ENCODE measurements at places on chromosomes 16 and 17.

DNA sequence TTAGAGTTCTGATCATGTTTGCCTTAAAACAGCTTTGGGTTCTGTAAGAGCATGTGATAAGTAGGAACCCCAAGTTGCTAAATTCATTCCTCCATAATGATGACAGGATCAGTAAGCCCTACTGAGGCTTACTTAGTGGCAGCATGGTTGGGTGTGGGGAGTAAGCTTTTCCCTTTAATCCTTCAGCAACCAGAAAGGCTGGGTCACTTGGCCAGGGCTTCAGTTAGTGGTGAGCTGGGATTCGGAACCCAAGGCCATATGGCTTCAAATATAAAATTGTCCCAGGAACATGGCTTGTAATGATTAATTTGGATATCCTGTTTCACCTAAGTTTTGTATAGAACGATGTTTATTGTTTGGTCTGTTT is 850 bp downstream of the GINS3 start:
- no peak for DNase-seq

DNA sequence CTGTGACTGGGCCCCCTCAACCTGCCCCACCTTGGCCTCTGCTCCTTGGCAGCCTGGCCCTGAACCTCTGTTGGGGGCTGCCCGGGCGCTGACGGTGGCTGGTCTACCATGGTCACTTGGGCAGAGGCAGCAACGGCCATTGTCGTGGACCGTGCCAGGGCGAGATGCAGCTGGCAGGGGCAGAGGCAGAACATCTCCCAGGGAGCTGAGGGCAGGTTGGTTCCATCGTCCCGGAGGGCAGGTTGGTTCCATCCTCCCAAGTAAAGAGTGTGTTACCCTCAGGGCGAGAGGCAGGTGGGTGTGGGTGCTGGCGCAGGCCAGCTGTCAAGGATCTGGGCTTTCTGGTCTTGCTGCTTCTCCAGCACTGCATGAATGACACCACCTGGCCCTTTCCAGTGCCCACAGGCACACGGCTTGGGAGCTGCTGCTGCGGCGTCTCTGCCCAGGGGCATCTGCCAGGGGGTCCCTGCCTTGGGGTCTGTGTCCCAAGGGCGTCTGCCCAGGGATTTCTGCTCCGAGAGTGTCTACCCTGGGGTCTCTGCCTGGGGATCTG is 12.0 kb downstream of the ACSF3 start:
- no peak for DNase-seq

DNA sequence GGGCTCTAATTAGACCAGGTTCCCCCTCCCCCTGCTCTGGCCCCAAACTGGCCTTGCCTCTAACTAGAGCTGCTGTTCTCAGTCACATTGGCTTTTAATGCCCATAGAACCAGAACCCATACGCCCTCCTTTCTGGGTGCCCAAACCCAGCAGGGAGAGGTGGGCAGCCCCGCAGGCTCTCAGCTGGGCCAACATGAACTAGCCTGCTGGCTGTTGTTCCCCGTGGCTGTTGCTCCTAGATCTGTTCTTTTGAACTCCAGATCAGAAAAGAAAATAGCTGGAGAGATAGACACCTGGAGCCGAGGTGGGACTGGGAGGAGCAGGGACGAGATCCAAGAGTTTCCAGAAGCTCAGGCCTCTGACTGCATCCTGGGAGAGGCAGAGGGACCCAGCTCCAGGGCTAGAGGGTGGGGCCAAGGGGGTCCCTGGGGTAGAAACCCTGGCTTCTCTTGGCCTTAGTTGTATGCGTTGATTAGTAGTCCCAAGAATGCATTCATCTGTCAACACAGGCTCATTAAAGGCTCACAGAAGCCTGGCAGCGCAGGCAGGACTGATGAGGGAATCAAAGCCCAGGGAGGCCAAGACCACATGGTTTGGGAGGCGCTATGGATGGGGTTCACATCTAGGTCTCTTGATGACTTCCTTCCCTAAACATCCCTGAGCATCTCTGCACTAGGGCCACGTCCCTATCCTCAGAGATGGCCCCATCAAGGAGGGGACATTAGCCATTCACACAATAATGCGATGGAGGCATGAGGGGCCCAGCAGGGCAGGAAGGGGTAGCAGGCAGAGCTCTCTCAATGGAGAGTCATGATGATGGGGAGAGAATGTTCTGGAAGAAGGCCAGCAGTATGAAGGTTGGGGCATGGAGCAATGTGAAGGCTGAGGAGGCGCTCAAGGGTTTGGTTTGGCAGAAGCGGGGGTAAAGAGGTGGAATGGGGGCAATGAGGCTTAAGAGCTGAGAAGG is 1.3 kb upstream of the CPSF4L start:
- no peak for DNase-seq

GRCh38 chr17:50096758-50097157 is 1.6 kb downstream of the PDK2 start:
- DNase-seq, result no peak

- no peak for DNase-seq
Measured at GRCh38 chr16:583470-583814, 6.4 kb upstream of the RAB40C start.

DNA sequence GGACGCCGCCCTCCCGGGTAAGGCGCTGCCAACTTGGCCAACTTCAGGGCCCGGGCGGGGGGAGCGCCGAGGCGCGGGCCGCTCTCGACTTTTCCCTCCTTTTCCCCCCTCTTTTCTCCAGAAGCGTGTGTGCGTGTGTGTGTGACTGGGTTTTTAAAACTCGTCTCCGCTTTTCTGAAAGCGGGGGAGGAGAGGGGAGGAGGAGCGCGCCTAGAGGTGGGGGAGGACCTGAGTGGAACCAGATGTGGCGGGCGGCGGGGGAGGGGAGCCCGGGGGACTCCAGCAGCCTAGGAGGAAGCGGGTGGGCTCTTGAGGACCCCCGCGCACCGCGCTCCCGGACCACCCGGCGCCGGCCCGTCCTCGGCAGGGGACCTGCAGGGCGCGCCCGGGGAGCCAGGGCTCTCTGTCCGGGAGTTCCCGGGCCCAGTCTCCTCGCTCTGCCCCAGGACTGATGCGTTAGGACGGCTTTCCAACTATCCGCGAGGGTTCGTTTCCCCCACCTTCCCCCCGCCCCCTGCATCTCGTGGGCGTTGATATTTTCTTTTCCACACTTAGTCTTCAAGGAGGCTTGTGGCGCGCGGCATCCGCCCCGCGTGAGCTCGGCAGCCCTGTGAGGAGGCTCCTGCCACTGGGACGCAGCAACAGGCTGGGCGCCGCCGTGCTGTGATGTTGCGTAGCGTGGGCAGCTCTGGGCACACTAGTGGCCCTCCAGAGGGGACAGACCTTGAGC is 599 bp downstream of the MRC2 start:
- DNase-seq, result no peak

DNA sequence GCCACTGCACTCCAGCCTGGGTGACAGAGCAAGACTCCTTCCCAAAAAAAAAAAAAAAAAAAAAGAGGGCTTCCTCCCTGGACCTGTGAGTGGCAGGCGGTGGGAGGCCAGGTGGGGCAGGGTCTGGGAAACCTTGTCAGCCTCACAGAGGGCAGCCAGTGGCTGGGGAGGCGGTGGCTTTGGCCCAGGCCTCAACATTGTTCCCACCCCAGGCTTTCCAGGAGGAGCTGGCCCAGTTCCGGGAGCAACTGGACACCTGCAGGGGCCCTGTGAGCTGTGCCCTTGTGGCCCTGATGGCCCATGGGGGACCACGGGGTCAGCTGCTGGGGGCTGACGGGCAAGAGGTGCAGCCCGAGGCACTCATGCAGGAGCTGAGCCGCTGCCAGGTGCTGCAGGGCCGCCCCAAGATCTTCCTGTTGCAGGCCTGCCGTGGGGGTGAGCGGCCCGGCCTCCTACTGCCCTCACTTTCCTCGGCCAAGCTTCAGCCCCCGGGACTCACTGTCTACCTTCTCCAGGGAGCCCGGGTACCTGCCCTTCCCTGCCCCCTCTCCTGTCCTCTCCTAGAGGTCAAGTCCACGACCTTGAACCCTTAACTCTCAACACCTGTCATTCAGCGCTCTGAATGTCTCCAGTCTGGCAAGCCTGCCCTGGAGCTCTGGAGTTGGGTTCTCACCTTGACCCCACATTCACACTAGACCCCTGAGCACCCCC is 12.4 kb downstream of the ZNF213 start:
- DNase-seq, result no peak

Measured in activated gamma-delta T cell treated with anti-CD3 and anti-CD28 coated beads, Interleukin-2, amount 50 U/mL, for 16 hours (primary cell).